ENCODE measurements at places on chromosomes 2 and 18.

DNA sequence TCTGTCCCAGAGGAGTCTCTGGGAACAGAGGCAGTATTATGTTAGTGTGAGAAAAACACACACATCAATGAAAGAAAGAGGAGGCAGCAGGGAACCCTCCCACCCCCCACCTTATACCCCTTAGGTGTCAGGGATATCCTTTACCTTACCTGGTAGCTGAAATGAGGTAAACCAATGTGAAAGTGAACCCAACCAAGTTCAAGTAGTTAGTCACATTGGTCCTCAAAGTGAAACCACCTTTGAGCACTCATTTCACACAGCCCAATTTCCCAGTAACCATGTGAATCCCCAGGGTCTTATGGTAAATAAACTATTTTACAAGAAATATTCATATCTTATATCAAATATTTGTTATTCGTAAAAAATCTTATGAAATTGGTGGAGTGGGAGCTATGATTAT lies 377.8 kb downstream of the LRATD1 start:
- no peak for DNase-seq

DNA sequence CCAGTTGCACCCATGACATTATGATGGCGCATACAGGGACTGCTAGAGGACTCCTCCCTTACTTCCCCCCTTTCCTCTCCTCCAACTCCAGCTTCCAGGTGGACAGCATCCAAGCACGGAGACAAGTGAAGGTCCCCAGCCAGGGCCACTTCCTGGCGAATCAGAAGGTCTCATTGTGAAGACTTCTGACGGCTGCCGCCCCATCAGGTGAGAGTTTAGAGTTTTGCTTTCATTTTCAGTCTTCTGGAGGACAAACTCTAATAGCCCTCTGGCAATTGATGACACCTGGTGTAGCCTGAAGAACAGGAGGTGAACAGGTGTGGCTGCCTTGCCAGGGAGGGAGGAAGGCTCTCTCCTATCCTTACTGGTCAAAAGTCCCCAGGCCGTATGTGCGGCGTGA lies 77.3 kb upstream of the KCNH7 start:
- DNase-seq: no peak

- DNase-seq: no peak
These were observed 14.5 kb downstream of the CNNM4 start for GRCh38 chr2:96775160-96775559.

DNA sequence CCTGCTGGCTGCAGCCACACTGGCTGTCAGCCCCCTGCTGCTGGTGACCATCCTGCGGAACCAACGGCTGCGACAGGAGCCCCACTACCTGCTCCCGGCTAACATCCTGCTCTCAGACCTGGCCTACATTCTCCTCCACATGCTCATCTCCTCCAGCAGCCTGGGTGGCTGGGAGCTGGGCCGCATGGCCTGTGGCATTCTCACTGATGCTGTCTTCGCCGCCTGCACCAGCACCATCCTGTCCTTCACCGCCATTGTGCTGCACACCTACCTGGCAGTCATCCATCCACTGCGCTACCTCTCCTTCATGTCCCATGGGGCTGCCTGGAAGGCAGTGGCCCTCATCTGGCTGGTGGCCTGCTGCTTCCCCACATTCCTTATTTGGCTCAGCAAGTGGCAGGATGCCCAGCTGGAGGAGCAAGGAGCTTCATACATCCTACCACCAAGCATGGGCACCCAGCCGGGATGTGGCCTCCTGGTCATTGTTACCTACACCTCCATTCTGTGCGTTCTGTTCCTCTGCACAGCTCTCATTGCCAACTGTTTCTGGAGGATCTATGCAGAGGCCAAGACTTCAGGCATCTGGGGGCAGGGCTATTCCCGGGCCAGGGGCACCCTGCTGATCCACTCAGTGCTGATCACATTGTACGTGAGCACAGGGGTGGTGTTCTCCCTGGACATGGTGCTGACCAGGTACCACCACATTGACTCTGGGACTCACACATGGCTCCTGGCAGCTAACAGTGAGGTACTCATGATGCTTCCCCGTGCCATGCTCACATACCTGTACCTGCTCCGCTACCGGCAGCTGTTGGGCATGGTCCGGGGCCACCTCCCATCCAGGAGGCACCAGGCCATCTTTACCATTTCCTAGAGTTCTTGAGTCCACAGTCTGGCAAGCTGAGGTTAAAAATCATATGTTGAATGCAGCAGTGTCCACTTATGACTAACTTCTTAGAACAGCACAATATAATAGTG lies 741 bp downstream of the GPR148 start:
- no peak for DNase-seq

GRCh38 chr2:159438284-159438683 lies 151.8 kb upstream of the WDSUB1 start:
- DNase-seq: no peak

DNA sequence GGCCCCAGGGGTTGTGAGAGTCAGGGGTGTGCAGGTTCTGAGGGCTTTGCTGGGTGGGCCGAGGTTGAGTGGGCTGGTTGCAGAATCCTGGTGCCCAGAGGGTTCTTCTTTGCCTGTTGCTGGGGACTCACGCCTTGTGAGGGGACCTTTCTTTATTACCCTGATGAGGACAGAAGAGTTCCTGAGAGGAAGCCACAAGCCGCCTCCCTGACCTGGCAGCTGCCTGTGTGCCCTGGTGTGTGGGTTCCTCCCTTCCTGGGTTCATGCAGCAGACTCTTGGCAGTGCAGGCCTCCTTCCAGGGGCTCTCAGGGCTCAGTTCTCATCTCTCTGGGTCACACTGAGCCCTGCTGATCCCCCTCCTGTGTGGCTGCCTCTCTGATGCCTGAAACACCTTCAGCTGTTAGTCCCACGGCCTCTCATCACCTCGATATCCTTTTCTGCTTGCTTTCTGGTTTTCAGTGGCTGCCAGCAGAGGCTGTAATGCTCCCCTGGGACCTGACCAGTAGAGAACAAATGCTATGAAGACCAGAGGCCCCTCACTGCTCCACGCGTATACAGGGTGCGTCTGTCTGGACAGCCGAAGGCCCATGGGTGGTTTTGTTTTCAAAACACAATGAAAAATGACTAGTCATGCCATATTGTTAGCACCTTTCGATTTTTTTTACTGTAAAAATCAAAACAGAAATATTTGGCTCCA lies 191.3 kb downstream of the AGAP1 start:
- DNase-seq: no peak

DNA sequence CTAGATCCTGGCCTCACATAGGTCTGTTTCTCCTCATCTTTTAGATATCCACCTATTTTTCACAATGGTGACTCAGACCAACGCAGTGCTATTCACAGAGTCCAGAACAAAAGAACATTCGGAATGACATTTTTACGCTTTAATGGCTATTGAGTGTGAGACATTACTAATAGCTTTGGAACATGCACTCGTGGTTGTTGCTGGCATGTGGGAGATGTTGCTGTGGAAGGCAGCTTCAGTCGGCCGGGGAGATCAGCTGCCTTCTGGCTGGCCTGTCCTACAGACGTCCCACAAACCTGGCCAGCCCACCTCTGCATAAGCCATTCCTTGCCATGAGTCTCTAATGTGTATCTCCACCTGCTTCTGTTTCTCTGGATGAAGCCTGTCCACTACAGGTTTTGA lies 3.4 kb downstream of the MBP start:
- DNase-seq: no peak

- no peak for DNase-seq
These were observed 6.8 kb downstream of the COPS8 start for GRCh38 chr2:237092506-237092905.

- no peak for DNase-seq
These were observed 11.5 kb downstream of the CD226 start for GRCh38 chr18:69936191-69936558.

DNA sequence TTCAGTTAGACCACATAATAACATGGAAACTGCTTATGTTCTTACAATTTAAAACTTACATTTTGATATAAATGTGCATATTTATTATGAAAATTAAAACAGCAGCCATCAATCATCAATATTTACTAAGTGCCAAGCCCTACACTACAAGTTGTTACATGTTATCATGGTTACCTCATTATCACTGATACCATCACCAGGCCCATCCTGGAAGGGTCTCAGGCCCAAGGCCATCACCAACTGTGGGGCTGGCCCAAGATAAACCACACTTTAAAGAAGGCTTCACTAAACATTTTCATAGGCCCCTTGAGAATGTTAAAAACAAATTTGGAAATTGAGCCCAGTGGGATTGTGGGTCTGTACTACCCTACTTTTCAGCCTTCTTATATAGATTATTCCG lies 6.4 kb downstream of the ITSN2 start:
- DNase-seq: no peak

Data from activated T-helper 1 cell treated with anti-CD3 and anti-CD28 coated beads, Interleukin-2, amount 50 U/mL, for 16 hours (primary cell).